ENCODE measurements at places on chromosomes 11 and 22.
A peak's percentile ranks its signal among the peaks of the same experiment; 100 is the strongest.

GRCh38 chr11:126810776-126811175 lies 189.8 kb downstream of the KIRREL3 start:
- H3K27me3 ChIP-seq: peaks cover 3% of the 10 kb centered on the region
- H3K4me3 ChIP-seq: peak overlapping the region; percentile 52
- H3K4me1 ChIP-seq: peaks cover 15% of the 10 kb centered on the region
- H3K27ac ChIP-seq: peak overlapping the region; percentile 8
- DNase-seq: peak; percentile 33
- H3K36me3 ChIP-seq: no peaks in the 10 kb centered on the region

GRCh38 chr11:126525216-126525615 lies 169.7 kb downstream of the ST3GAL4 start:
- no peaks in the 10 kb centered on the region for H3K36me3 ChIP-seq
- peaks cover 4% of the 10 kb centered on the region for H3K27me3 ChIP-seq
- H3K4me3 ChIP-seq: no peak overlapping the region
- no peak for DNase-seq
- no peak overlapping the region for H3K27ac ChIP-seq

DNA sequence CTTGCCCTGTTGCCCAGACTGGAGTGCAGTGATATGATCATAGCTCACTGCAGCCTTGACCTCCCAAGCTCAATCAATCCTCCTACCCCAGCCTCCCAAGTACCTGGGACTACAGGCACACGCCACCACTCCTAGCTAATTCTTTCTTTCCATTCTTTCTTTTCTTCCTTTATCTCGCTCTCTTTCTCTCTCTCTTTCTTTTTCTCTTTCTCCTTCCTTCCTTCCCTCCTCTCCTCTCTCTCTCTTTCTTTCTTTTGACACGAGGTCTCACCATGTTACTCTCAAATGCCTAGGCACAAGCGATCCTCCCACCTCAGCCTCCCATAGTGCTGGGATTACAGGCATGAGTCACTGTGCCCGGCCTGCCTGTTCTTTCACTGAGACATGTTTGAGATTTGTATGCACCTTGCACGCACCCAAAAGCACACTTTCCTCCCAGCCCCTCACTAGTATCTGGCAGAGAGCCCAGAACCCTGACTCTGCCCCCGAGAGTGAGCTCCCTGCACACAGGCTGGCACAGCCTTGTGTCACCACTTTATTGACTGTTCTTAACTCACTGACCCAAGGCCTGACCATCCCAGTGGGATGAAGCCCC lies 56.8 kb downstream of the CD6 start:
- H3K4me1 ChIP-seq: no peaks in the 10 kb centered on the region
- DNase-seq: no peak
- H3K36me3 ChIP-seq: no peaks in the 10 kb centered on the region
- no peak overlapping the region for H3K27ac ChIP-seq

DNA sequence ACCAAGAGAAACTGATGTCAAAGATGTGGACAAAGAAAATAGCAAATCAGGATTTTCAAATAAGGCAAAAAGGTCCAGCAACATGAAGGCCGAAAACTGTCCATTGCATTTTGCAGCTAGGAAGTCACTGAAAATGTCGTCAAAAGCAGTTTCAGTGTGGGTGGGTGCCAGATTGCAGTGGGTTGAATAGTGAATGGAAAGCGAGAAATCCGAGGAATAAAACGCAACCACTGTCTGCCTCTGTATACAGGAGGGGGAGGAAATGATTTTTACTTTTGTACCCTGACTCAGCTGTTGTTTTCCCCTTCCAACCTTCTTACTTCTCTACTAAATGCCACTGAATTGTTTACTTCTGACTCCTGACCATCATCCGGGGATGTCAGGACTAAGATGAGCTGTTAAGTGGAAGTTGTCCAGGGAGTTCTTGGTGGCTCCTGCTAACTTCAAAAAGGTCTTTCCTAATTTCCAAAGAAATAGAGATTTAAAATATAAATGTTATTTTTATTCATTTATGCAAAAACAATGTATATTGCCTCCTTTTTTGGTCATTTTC lies 64.9 kb upstream of the BIRC3 start:
- H3K4me3 ChIP-seq: no peak overlapping the region
- H3K27me3 ChIP-seq: no peaks in the 10 kb centered on the region
- H3K36me3 ChIP-seq: no peaks in the 10 kb centered on the region

GRCh38 chr11:93984196-93984567 lies 37.0 kb upstream of the HEPHL1 start:
- no peaks in the 10 kb centered on the region for H3K36me3 ChIP-seq
- DNase-seq: no peak
- no peak overlapping the region for H3K27ac ChIP-seq
- H3K27me3 ChIP-seq: peaks cover 2% of the 10 kb centered on the region
- H3K4me3 ChIP-seq: no peak overlapping the region
- H3K4me1 ChIP-seq: no peaks in the 10 kb centered on the region

- H3K27me3 ChIP-seq: no peaks in the 10 kb centered on the region
- H3K4me3 ChIP-seq: no peak overlapping the region
- DNase-seq: no peak
- H3K36me3 ChIP-seq: no peaks in the 10 kb centered on the region
These were observed 1.9 kb downstream of the OR52K1 start for GRCh38 chr11:4484310-4484709.

DNA sequence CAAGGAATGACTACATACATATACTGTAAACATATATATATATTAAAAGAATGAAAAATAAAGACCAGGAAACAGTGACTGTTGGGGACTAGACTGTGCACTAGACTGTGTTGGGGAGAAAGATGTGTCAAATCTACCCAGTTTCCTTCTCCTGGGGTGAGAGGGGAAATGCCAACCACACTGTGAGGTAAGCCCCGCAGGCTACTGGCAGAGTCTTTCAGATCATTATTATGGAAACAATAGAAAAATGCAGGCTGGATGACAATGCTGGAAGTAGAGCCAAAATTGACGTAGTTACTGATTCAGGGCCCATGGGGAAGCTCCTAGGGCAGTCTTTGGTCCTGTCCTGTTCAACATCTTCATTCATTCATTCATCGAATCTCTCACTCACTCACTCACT lies 101.4 kb downstream of the C11orf58 start:
- H3K4me3 ChIP-seq: no peak overlapping the region
- no peaks in the 10 kb centered on the region for H3K4me1 ChIP-seq
- H3K27ac ChIP-seq: no peak overlapping the region
- no peaks in the 10 kb centered on the region for H3K36me3 ChIP-seq
- H3K27me3 ChIP-seq: peaks cover 4% of the 10 kb centered on the region
- no peak for DNase-seq

GRCh38 chr11:12275818-12276217 lies 101.6 kb upstream of the PARVA start:
- no peak overlapping the region for H3K27ac ChIP-seq
- no peak for DNase-seq
- peaks cover 6% of the 10 kb centered on the region for H3K27me3 ChIP-seq
- no peaks in the 10 kb centered on the region for H3K36me3 ChIP-seq
- H3K4me3 ChIP-seq: no peak overlapping the region
- peaks cover 3% of the 10 kb centered on the region for H3K4me1 ChIP-seq

DNA sequence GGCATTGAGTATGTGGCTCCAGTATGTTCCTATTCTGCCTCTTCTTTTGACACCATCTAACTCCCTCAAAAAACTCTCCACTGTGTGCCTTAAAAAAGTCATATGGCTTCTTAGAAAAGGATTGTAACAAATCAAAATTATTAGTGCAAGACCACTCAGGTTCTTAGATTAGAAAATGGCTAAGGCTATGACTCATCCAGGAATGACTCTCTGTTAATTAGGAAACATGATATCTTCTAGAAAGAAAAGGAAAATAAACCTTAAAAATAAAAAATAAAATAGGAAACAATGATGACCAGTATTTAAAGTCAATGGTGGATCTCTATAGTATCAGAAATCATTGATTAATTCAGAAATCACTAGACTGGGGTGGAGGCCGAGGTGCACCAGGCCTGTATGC lies 21.7 kb downstream of the SLC25A17 start:
- H3K27me3 ChIP-seq: no peaks in the 10 kb centered on the region
- no peaks in the 10 kb centered on the region for H3K4me1 ChIP-seq
- H3K4me3 ChIP-seq: no peak overlapping the region
- H3K27ac ChIP-seq: no peak overlapping the region

- no peaks in the 10 kb centered on the region for H3K27me3 ChIP-seq
- H3K4me1 ChIP-seq: peaks cover 6% of the 10 kb centered on the region
- DNase-seq: no peak
These were observed 9.8 kb upstream of the MPPED2 start for GRCh38 chr11:30595934-30596333.

DNA sequence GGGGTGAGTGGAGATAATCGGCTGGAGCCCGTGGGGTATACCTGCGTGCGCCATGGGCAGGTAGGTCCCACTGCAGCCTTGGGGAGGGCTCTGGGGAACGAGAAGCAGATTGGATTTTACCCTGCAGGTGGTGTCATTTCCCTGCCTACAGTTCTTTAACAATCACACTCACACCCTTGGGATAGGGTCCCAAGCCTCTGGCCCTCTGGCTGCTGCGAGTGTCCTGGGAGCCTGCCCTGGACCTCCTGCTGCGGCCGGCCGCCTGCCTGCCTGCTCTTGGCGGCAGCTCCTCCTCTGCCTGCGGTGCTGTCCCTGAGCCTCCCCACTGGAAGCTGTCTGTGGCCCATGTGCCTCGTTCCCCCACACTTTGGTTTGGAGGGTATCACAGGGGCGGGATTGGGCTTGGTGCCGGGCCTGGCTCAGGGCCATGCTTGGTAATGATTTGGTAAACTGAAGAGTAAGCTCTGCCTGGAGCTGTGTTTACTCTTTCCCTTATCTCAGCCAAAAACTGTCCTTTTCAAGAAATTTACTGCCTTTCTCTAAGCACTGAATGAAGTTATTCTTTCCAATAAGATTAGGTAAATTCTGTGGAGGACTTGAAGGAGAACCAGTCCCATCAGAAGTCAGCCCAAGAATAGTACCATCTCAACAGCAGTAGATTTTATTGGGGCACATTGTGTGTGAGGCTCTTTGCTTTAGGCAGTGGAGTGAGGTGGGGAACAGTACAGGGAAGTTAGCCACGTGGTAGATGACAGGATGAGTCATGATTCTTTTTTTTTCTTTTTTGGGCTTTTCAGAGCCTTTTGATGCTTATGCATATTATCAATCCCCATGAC lies 53.7 kb downstream of the TBC1D22A start:
- peaks cover 20% of the 10 kb centered on the region for H3K36me3 ChIP-seq
- H3K4me1 ChIP-seq: peaks cover 12% of the 10 kb centered on the region

- no peak overlapping the region for H3K4me3 ChIP-seq
- no peaks in the 10 kb centered on the region for H3K36me3 ChIP-seq
- H3K4me1 ChIP-seq: peaks cover 21% of the 10 kb centered on the region
- peaks cover 1% of the 10 kb centered on the region for H3K27me3 ChIP-seq
- no peak for DNase-seq
These were observed 10.8 kb upstream of the C11orf96 start for GRCh38 chr11:43931717-43932039.

DNA sequence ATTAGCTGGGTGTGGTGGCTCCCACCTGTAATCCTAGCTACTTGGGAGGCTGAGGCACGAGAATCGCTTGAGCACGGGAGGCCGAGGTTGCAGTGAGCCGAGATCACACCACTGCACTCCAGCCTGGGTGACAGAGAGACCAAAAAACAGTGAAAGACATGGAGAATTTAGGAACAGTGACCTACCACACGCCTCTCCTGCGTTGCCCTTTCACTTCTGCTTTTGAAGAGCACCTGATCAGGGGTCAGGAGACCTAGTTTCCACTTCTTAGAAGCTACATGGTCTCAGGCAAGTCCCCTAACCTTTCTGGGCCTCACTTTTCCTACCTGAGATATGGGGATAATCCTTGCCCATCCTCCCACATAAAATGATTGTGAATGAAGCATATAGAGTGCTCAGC lies 12.2 kb downstream of the SLC35C1 start:
- no peaks in the 10 kb centered on the region for H3K27me3 ChIP-seq
- no peak overlapping the region for H3K4me3 ChIP-seq
- H3K36me3 ChIP-seq: peaks cover 8% of the 10 kb centered on the region

DNA sequence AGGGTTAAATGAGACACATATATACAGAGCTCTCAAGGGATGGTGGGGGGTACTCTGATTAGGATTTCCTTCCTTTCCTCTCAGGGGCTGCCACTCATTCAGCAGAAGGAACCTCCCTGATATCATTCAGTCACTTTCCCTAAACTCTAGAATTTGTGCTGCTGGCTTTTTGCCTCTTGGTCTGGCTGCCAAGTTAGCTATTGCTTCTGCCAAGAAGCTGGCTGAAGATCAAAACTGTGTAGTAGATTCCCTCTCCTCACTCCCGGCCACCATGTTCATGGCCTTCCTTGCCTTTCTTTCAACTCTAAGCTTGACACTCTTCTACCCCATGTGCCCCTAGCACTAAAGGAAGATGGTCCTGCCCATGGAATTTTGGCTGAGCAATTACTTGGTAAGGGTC lies 18.7 kb downstream of the SLC6A5 start:
- peaks cover 7% of the 10 kb centered on the region for H3K27me3 ChIP-seq
- H3K36me3 ChIP-seq: no peaks in the 10 kb centered on the region
- H3K4me3 ChIP-seq: no peak overlapping the region
- DNase-seq: no peak

DNA sequence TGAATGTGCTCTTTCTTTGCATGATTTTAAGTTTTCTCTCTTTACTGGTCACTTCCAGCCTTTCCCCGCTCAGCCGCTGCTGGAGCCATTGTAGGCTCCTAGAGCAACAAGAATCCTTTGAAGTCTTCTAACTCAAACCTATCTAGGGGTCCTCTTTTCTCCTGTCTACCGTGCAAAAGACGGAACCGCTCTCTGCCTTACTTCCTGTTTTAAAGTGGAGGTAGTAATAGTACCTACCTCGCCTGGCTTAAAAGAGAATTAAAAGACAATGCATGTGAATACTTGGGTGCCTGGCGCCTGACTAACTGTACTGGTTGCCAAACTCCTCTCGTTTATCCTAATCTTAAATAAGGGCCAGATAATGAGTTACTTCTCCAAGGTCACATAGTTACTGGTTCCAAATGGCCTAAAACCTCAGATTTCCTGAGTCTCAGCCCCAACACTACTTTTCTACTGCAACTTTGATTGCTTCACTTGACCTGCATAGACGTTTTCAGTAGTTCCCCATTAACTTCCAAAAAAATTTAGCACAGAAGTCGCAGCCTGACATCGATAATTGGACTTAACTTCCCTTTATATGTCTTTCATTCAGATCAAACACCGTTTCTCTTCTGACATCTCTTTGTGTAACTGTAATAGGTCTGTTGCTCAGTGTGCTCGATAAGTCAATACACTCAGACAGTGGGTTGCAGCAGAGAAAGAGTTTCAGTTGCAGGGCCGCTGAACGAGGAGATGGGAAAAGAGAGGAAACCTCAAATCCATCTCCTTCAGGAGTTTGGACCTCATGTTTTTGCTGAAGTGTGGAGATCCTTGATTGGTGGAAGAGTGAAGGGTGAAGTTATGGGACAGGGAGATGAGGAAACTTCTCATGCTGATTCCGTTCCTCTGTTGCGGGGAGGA lies 891 bp downstream of the SAMM50 start:
- peak overlapping the region; percentile 99 for H3K4me3 ChIP-seq
- H3K4me1 ChIP-seq: peaks cover 20% of the 10 kb centered on the region
- no peak for DNase-seq
- peak overlapping the region; percentile 91 for H3K27ac ChIP-seq

GRCh38 chr22:22896601-22897000 lies 9.0 kb downstream of the IGLL5 start:
- no peak overlapping the region for H3K4me3 ChIP-seq
- peaks cover 16% of the 10 kb centered on the region for H3K27me3 ChIP-seq
- no peaks in the 10 kb centered on the region for H3K36me3 ChIP-seq

- no peak for DNase-seq
- no peak overlapping the region for H3K4me3 ChIP-seq
- H3K36me3 ChIP-seq: no peaks in the 10 kb centered on the region
- H3K27ac ChIP-seq: no peak overlapping the region
These were observed 153.4 kb downstream of the CCDC34 start for GRCh38 chr11:27209562-27210005.
